ENCODE measurements at places on chromosomes 13 and 19.
A peak's percentile ranks its signal among the peaks of the same experiment; 100 is the strongest.

GRCh38 chr19:11453468-11454341, 18.3 kb downstream of the PRKCSH start:
- no peak overlapping the region for H3K27ac ChIP-seq
- no peak overlapping the region for H3K4me3 ChIP-seq

GRCh38 chr19:42497492-42498168, 30.7 kb downstream of the CEACAM1 start:
- no peak for DNase-seq
- H3K27me3 ChIP-seq, result peaks cover 16% of the 10 kb centered on the region

DNA sequence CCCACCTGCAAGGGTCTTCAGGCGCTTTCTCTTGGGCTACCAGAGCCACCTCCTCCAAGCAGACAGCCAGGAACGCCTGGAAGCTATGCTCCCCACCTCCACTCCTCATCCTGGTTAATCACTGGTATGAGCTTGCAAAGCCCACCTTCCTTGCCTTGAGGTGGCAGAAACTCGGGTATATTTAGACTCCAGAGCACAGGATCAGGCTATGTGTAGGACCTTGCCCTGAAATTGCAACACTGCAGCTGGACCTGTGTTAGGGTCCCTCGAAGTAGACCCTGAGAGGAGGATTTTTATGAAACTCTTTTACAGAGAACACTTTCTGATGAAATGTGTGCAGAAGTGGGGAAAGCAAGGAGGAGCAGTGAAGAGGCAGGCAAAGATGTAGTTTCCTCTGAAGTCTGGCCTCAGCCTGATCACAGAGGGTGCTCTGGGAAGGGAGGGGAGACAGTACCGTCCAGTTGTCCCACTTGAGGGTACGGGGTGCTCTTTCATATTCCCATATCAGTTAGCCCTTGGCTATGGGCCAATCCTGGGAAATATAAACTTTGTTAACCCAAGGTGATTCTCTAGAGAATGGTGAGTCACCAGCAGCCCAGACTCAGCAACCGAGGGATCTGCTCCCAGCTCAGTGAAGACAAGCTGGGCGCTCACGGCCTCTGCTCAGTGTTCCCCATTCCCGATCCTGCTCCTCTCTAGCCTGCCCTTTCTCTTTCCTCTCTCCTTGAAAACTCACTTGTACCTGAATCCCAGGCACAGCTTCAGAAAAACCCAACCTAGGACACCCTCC, 157.9 kb downstream of the UQCRFS1 start:
- no peaks in the 10 kb centered on the region for H3K27me3 ChIP-seq
- H3K4me3 ChIP-seq, result no peak overlapping the region
- DNase-seq, result no peak
- no peak overlapping the region for H3K27ac ChIP-seq
- no peaks in the 10 kb centered on the region for H3K4me1 ChIP-seq

GRCh38 chr13:89577301-89577700, 1770.2 kb upstream of the MIR17HG start:
- no peak for DNase-seq
- H3K27ac ChIP-seq, result no peak overlapping the region

GRCh38 chr19:35030257-35031071, at the start of gene SCN1B:
Gene SCN1B (plus strand): TSS chr19:35030470. CDS start chr19:35030821, 351 bp downstream.
- H3K27ac ChIP-seq, result no peak within 1 kb of the TSS
- H3K4me1 ChIP-seq, result peaks cover 3% of the 10 kb centered on the region
- H3K27me3 ChIP-seq, result no peaks in the 10 kb centered on the region
- peak within 1 kb of the TSS; percentile 65 for H3K4me3 ChIP-seq
- peaks cover 22% of the 10 kb centered on the region for H3K36me3 ChIP-seq
- DNase-seq, result peak; percentile 55

- H3K36me3 ChIP-seq, result peaks cover 15% of the 10 kb centered on the region
- H3K4me1 ChIP-seq, result peaks cover 19% of the 10 kb centered on the region
- H3K27me3 ChIP-seq, result no peaks in the 10 kb centered on the region
- peak; percentile 14 for DNase-seq
- H3K27ac ChIP-seq, result peak overlapping the region; percentile 95
- peak overlapping the region; percentile 76 for H3K4me3 ChIP-seq
These were observed 940 bp upstream of the DCUN1D2 start for GRCh38 chr13:113491418-113491883.

All from IMR-90 (cell line).